LNCaP clone FGC (cell line): ENCODE measurements at places on chromosomes 4 and X.

DNA sequence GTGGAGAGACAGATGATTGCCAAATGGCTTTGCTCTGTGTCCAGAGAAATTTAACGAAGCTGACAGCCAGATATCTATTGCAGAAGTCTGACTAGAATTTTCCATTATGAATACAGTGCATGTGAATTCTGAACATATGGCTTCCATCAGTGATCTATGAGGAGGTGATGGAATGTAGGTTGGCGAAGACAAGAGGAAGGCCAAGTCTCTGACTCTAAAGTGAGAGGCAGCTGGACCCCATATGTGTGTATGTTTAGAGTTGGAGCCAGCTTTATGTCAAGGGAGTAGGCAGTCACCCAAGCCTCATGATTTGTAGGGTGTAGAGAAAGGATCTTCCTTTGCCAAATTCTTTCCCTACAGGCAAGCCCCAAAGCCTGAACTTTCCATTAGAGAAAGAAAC is 76.2 kb upstream of the TEX13D start:
- DNase-seq = no peak

- DNase-seq = no peak
These were observed 287.0 kb upstream of the TET2 start for GRCh38 chr4:104859601-104860237.

GRCh38 chr4:21001490-21001889 is 301.2 kb downstream of the PACRGL start:
- DNase-seq = no peak

DNA sequence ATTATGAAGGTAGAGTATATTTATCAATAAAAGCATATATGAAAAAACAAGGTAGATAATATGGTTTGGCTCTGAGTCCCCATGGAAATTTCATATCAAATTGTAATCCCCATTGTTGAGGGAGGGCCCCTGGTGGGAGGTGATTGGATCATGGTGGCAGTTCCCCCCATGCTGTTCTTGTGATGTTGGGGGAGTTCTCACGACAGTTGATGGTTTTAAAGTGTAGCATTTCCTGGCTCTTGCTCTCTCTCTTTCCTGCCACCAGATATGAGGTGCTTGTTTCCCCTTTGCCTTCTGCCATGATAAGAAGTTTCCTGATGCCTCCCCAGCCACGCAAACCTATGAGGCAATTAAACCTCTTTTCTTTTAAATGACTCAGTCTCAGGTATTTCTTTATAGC is 260.4 kb downstream of the PPARGC1A start:
- no peak for DNase-seq

DNA sequence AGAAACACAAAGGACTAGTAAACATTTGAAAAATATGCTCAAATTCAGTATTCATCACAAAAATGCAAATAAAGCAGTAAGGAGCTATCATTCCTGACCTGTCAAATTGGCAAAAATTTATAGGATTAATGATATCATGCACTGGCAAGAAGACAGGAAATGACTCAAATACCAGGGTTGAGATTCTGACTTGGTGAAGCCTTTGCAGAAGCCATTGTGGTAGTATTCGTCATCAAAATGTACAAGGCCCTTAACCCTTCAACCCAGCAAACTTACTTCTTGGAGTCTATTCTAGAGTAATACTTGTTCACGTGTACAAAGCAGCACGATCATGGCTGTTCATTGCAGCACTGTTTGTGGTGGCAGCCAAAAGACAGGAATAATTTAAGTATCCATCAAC is 132.4 kb downstream of the ENOX2 start:
- no peak for DNase-seq

GRCh38 chr4:633406-633805 is 8.0 kb downstream of the PDE6B start:
- DNase-seq = no peak

- no peak for DNase-seq
These were observed 70.8 kb upstream of the FSTL5 start for GRCh38 chr4:162234595-162234994.

DNA sequence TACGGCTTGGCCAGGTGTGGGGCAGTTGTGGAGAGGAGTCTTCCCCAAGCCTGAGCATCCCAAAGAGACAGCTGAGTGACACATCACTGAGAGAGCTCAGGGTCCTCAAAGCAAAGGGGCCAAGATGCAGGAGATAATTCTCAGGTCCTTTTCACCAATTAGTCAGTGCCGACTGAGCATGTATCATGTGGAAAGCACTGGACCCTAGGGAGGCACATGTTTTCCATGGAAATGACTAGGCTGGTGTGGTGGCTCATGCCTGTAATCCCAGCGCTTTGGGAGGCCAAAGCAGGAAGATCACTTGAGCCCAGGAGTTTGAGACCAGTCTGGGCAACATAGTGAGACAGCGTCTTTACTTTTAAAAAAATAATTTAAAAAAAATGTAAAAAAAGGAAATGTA is 67.3 kb upstream of the PRPS1 start:
- DNase-seq = no peak

DNA sequence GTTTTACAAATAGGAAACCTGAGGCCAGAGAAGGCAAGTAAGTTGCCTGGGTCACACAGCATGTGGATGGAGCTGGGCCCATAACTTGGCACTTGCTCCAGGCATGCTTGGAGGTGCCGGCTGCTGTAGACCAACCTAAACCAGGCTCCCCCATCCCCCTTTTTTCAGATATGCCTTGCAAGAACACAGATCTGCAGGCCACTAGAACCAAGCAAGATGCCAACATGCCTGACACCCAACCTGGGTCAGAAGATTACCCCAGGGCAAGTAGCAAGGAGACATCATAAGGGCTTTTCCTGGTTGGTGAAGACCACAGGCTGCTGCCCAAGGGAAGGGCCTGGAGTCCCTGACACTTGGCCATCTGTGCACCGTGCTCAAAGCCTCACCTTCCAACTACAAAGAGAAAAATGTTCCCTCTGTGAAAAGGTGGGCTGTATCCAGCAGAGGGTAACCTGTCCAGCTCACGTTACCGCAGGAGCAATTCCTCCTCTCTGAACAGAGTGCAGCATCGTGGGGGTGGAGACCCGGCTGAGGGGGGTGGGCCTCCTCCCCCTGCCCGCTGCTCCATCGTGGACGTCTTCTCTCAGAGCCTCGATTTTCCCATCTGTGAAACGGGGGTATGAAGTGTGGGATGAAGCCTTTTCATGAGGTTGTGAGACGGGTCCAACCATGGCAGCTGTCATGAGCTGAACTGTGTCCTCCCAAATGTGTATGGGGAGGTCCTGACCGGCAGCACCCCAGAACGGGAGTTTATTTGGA is 23.0 kb downstream of the HMX1 start:
- no peak for DNase-seq

DNA sequence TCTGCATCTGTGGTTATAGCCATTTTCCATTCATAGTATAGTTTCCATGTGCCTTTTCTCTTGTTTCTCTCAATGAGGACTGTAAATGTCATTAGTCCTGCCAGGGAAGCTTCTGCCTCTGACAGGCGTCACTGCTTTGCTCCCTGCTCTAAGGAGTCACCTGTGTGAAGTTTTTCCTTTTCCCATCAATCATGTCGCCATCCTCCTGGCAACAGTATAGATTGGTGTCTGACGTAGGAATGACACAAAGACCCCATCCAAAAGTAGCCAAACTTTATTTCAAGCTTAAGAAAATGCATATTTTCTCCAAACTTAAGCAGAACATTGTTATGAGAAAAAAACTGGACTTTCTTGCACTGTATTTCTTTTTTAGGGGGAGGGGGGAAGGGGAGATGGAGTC is 23.1 kb upstream of the MECP2 start:
- DNase-seq = no peak

GRCh38 chrX:9582956-9583355 is 118.1 kb downstream of the TBL1X start:
- no peak for DNase-seq

DNA sequence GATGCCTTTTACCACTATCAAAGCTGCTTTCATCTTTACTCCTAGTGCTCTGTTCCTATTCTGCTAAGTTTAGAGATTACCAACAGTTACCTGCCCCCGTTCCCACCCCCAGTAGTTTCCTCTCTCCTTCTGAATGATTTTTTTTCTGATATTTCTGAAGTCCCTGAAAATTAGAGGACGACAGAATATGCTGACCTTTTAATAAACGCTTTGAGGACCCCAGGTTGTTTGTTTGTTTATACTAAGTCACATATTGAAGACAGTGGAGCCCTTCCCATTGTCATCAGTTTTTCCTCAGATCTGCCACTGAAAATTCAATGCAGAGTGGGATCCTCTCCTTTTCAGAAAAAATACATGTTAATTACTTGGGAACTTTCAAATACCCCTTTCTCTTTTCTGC is 1039.3 kb upstream of the AGA start:
- DNase-seq = no peak

GRCh38 chrX:6382284-6382683 is 152.6 kb downstream of the VCX3A start:
- no peak for DNase-seq

DNA sequence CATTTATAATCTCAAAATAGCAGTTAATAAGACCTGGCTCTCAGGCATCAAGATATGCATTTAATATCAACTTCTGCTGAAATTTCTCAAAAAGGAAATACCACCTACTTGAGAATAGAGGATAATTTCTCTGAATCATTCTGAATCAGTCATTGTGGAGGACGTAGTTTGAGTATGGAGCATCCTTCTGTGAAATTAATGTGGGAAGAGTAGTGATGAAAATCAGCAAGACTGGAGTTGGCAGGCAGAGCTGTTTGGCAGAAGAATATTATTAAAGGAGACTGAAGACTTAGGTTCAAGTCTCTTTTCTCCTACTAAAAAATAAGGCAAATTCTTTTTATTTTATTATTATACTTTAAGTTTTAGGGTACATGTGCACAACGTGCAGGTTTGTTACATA is 325.6 kb upstream of the ATOH1 start:
- DNase-seq = no peak

DNA sequence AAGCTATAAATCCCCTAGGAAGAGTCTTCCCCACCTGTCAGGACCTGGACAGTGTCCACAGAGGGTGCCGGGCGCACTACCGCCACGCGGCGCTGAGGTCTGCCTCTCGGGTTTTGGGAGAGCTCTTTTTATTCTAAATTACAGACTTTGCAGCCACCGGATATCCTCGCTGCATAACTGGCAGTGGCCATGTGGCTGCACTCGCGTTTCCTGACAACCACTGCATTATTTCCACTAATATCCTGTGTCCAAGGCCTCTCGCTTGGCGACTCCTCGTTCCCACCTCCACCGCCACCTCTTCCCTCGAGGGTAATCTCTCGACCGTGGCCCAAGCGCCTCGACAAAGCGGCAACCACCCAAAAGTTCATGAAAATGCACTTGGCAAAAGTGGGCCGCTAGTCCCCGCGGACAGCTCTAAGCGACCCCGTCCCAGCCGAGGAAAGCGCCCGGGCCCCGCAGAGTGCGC is 512 bp upstream of the TMEM131L start:
- DNase-seq = no peak

DNA sequence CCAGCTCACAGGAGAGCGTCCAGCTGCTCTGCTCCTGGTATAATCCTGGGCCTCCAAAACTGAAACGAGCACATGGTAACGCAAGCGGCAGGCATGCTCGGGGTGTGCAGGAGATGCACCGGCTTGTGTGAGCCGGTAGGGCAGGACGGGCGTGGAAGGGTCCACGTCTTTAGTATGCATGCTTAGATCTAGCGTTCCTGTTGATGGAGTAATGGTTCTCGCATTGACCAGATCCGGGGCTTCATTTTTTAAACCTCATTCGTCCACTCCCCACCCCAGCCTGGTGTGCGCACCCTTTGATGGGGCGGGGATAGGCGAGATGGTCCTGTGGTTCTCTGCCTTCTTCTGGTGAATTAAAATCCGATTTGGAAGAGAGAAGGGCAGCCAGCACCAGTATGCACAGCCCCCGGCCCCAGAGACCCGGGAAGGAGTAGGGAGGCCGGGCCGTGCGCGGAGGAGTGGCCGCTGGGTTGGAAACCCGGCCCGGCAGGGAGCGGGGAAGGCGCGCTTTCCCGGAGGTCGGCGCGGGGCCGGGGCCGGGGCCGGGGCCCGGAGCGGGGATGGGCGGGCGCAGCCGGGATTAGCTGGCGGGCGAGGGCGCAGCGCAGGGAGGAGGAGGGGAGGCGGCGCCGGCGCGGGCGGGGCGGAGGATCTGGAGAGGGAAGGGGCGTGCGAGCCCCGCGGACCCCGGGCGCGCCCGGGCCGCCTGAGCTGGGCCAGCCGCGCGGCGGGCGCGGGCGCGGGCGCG is 39.9 kb downstream of the FAM149A start:
- no peak for DNase-seq

DNA sequence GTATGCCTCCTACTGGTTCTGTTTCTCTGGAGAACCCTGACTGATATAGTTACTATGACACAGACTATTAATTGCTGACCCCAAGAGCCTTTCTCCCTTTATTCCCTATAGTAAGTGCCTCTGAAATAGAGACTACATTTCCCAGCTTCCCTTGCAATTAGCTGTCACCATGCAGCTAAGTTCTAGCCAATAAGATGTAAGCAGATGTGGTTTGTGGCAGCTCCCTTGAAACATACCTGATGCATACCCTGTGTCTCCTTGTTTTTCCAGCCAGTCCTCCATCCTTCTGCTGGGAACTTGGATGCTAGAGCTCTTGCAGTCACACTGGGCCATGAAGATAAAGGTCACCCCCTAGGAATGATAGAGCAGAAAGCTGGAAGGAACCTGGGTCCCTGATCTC is 9.7 kb upstream of the TMEM165 start:
- no peak for DNase-seq

DNA sequence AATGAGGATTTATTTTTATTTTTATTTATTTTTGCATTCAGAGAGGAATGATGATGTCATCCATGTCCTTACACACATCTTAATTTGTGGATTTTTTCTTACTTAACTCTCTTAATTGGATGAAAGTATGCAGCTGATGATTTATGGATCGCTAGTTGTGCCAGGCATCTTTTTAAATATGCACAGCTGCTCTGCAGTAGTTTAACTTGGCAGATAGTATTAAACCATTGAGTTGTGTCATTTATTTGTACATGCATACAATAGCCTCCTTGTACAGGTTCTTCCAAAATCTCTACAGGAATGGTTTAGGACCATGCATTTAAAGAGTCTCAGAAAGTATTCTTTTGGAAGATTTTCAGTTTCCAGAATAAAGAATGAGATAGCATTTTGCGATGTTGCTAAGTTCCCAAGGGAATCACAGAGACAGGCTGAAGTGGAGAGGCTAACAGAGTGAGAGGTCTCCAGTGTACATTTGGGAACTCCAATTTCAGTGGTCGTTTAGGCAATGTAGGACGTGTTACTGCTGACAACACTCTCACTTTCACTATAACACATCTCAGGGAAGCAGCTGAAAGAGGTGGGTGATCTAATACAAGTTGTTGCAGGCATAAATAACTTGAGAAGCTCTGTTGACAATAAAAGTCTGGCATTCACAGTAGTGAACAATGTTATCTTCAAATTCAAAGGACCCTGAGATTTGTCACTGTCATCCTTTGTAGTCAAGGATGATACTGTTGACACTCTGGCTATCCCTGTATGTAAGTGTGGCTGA is 49.9 kb upstream of the SCRG1 start:
- DNase-seq = peak; percentile 45
